ENCODE measurements at places on chromosomes 7 and 10.

DNA sequence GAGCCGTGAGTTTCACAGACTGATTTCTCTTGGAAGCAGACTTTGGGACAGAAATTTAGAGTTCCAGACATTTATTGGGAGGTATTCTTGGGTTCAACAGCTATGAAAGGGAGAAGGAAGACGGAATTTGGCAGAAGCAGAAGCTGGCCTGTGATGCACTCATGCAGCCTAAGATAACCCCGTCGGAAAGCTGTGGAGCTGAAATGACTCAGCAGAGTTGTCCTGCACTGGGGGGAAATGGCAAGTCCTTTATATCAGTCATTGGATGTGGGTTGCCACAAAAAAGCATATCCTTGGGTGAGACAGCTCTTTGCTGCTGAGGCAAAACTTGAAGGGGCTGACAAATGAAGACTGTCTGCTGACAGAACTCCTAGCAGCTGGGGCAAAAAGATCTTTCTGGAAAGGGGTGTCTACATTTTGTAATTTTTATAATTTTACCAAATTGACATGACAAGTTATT lies 11.5 kb upstream of the MICU1 start:
- no peak overlapping the region for H3K27ac ChIP-seq
- H3K4me1 ChIP-seq, result peaks cover 10% of the 10 kb centered on the region
- H3K27me3 ChIP-seq, result peaks cover 3% of the 10 kb centered on the region
- H3K4me3 ChIP-seq, result no peak overlapping the region
- no peaks in the 10 kb centered on the region for H3K36me3 ChIP-seq

GRCh38 chr10:78551184-78552005 lies 517.4 kb upstream of the ZMIZ1 start:
- H3K27me3 ChIP-seq, result peaks cover 8% of the 10 kb centered on the region
- H3K4me3 ChIP-seq, result no peak overlapping the region
- no peaks in the 10 kb centered on the region for H3K36me3 ChIP-seq
- no peak for DNase-seq

GRCh38 chr7:12233175-12233574 lies 22.1 kb downstream of the TMEM106B start:
- no peaks in the 10 kb centered on the region for H3K27me3 ChIP-seq
- H3K36me3 ChIP-seq, result peaks cover 42% of the 10 kb centered on the region
- H3K27ac ChIP-seq, result no peak overlapping the region
- no peak overlapping the region for H3K4me3 ChIP-seq
- no peaks in the 10 kb centered on the region for H3K4me1 ChIP-seq

DNA sequence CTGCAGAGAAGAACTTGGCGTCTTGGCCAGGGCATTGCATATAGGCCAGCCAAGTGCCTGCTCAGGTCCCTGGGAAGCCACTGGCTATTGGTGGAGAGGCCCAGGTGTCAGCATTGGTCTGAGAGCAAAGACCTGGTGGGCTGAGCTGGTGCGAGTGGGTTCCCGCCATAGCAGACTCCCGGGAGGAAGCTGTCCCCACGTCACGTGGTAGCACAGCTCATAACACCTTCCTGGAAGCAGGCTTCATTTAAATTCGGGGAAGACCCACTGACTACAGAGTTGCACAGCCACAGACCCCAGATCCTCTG lies 130.5 kb downstream of the WDR37 start:
- no peaks in the 10 kb centered on the region for H3K36me3 ChIP-seq
- no peak overlapping the region for H3K4me3 ChIP-seq
- no peaks in the 10 kb centered on the region for H3K4me1 ChIP-seq
- H3K27me3 ChIP-seq, result peaks cover 2% of the 10 kb centered on the region

GRCh38 chr7:82617156-82617555 lies 173.6 kb upstream of the CACNA2D1 start:
- no peak overlapping the region for H3K4me3 ChIP-seq
- H3K4me1 ChIP-seq, result no peaks in the 10 kb centered on the region
- no peaks in the 10 kb centered on the region for H3K36me3 ChIP-seq
- H3K27me3 ChIP-seq, result no peaks in the 10 kb centered on the region
- DNase-seq, result no peak

GRCh38 chr7:45869426-45869825 lies 3.5 kb downstream of the CCDC201 start:
- H3K4me3 ChIP-seq, result no peak overlapping the region
- no peak overlapping the region for H3K27ac ChIP-seq
- peaks cover 7% of the 10 kb centered on the region for H3K27me3 ChIP-seq
- DNase-seq, result no peak
- no peaks in the 10 kb centered on the region for H3K4me1 ChIP-seq
- no peaks in the 10 kb centered on the region for H3K36me3 ChIP-seq

DNA sequence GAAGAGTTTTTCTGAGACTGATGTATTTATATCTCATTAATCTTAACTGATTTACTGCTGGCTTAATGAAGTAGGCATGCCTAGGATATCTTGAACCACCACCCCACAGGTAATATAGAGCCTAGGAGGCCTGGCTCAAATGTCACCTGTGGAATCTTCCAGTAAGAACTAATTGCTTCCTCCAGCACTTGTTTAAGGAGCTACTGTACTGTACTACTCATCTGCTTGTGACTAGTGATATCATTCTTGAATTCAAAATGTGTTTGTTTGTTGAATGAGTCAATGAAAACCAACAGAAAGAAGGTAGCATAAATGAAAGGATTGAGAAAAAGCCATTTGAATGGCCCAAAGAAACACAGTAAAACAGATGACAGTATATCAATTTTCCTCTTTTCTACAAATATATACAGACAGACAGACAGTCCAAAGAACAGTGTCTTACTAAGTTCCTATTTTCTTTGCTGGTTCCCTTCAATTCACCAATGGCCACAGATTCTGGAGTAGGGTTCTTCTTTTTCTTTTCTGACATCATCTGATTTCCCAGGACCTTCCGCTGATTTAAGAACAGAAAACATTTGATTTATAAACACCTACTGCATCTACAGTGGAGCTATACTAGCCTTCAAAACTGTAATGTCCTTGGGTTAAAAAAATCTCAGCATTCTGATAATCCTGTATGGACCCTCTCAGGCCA lies 43.7 kb upstream of the SLIT1 start:
- no peak for DNase-seq
- no peak overlapping the region for H3K4me3 ChIP-seq
- peaks cover 52% of the 10 kb centered on the region for H3K36me3 ChIP-seq
- no peaks in the 10 kb centered on the region for H3K27me3 ChIP-seq
- H3K27ac ChIP-seq, result no peak overlapping the region

DNA sequence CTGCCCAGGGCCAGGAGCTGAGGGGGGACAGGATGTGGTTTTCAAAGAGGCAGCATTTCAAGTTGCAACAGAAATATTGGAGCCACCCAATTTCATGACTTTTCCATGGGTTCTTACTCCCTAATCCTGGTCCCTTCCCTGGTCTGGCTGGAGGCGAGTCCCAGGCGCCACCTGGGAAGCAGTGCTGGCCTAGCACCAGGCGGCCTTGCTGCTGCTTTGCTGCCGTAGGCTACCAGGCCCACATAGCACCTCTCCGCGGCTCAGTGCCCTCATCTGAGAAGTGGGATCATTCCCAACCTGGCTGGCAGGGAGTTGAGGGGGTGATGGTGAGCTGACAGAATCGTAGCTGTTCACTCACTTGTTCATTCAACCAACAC lies 33.7 kb downstream of the ZMIZ1 start:
- no peaks in the 10 kb centered on the region for H3K36me3 ChIP-seq
- DNase-seq, result no peak
- H3K27ac ChIP-seq, result no peak overlapping the region
- H3K27me3 ChIP-seq, result no peaks in the 10 kb centered on the region

DNA sequence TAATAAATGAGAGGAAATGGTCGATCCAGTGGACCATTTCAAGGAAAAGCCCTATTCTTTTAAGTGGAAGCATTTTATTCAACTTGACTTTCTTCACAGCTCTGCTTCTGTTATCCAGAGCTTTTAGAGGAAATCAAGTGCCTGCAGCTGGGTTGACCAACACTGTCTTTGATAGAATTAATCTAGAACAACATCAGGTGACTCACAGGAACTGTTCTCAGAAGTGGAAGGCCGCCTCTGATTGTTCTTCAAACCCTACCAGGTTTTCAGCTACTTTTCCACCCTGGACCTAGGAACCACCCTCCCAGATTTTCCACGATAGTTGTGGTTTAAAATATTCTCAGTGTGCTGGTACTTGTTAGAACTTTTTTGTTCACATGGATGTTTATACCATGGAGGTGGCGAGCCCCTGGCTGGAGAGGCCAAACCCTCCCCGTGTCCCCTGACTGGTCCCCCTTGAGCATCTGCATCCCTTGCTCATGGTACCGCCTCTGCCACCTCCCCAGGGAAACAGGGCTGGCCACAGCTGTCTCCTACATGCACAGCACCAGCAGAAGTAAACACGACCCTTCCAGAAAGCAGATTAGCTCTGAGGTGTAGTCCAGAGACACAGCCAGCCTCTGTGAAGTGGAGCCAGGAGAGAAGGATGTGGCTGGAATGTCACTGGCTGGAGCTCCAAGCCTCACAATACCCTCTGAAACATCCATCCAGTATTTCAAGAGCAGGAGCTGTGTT lies 293.3 kb downstream of the USP6NL start:
- no peak for DNase-seq
- peaks cover 93% of the 10 kb centered on the region for H3K36me3 ChIP-seq
- H3K4me3 ChIP-seq, result no peak overlapping the region
- no peaks in the 10 kb centered on the region for H3K27me3 ChIP-seq
- peaks cover 66% of the 10 kb centered on the region for H3K4me1 ChIP-seq

GRCh38 chr10:110444004-110444337 lies 53.7 kb upstream of the DUSP5 start:
- no peak overlapping the region for H3K27ac ChIP-seq
- H3K4me3 ChIP-seq, result no peak overlapping the region
- H3K4me1 ChIP-seq, result peaks cover 12% of the 10 kb centered on the region
- DNase-seq, result no peak
- H3K27me3 ChIP-seq, result peaks cover 2% of the 10 kb centered on the region

GRCh38 chr10:30645340-30645827 lies 15.8 kb upstream of the LYZL2 start:
- H3K27ac ChIP-seq, result no peak overlapping the region
- no peak overlapping the region for H3K4me3 ChIP-seq
- peaks cover 31% of the 10 kb centered on the region for H3K27me3 ChIP-seq
- no peak for DNase-seq

DNA sequence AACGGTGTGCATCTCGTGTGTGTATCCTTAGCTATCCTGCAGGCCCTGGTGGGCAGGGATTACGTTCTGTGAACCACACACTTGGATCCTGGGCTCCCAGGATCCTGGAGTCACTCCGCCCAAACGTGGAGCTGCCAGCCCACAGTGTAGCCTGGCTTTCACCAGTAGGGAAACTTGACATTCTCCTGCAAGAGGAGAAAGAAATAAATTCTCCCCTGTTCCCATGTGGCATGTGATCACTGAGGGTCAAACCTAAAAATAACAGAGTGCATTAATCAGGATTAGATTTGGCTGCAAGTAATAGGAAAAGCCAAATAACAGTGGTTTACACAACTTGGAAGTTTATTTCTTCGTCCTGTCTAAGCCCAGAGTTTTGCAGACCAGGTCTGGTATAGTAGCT lies 32.3 kb downstream of the PALD1 start:
- no peaks in the 10 kb centered on the region for H3K27me3 ChIP-seq
- no peaks in the 10 kb centered on the region for H3K4me1 ChIP-seq
- DNase-seq, result no peak
- H3K36me3 ChIP-seq, result no peaks in the 10 kb centered on the region
- H3K4me3 ChIP-seq, result no peak overlapping the region

DNA sequence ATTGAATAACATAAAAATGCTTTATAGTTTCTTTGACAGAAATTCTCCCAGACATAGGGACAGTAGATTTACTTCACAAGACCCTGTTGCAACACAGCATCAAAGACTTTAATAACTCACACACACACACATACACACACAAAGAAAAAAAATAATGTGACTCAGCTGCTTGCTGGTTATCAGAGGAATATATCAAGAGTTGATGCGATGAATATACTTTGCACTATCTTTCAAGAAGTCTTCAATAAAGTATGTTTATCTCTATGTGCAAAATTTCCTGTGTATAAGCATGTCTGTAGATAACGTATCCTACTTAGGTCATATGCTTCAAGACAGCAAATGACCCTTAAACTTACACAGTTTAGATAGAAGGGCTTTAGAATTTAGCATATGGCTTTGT lies 243.1 kb downstream of the ARL4A start:
- H3K4me1 ChIP-seq, result no peaks in the 10 kb centered on the region
- H3K27me3 ChIP-seq, result peaks cover 7% of the 10 kb centered on the region
- H3K27ac ChIP-seq, result no peak overlapping the region
- no peak for DNase-seq
- no peak overlapping the region for H3K4me3 ChIP-seq
- H3K36me3 ChIP-seq, result no peaks in the 10 kb centered on the region

GRCh38 chr10:59825932-59826331 lies 72.7 kb upstream of the MRLN start:
- DNase-seq, result no peak
- no peaks in the 10 kb centered on the region for H3K27me3 ChIP-seq

GRCh38 chr7:30785786-30786185 lies 14.6 kb downstream of the MINDY4 start:
- DNase-seq, result no peak
- H3K27me3 ChIP-seq, result no peaks in the 10 kb centered on the region
- H3K27ac ChIP-seq, result no peak overlapping the region
- no peak overlapping the region for H3K4me3 ChIP-seq
- H3K36me3 ChIP-seq, result no peaks in the 10 kb centered on the region

DNA sequence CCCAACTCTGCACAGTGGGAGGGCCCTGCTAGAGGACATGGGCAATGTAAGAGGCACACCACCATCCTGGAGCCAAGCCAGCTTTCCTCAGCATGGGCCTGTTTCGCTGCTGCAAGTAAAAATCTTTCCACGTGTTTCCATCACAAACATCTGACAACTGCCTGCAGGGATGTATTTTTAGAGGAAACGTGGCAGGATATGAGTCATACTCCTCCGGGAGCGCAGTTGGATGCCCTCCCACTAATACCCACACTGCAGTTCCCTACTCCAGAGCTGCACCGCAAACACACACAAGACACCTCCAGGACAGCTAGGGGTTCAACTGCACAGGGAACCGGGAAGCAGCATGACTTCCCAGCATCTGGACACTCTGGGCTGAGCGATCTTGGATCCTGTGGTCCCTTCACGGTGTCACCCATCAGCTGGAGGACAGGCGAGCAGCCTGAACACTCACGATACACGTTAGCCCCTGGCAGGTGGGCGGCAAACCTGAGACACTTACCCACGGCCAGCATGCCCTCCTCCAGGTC lies 26.1 kb downstream of the PLAC9 start:
- DNase-seq, result no peak
- no peaks in the 10 kb centered on the region for H3K27me3 ChIP-seq
- no peak overlapping the region for H3K4me3 ChIP-seq
- H3K27ac ChIP-seq, result no peak overlapping the region
- H3K36me3 ChIP-seq, result peaks cover 81% of the 10 kb centered on the region

DNA sequence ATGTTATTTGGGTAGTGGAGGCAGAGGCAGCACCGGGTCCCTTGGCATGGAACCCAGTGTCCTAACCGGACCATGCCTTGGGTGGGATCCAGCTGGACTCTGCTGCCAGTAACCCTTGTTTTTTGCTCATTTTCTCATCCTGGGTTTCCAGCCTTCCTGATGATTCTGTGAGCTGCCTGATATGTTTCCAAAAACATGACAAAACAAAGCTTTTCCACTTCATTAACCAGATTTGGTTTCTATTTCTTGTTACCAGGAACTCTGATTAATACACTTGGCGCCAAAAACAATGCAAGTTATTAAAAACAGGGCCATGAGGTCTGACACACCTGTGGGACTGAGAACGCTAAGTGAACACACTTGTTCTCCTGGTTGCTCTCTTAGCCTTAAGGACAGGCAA lies 32.8 kb upstream of the DLG5 start:
- no peaks in the 10 kb centered on the region for H3K36me3 ChIP-seq
- no peak for DNase-seq
- no peak overlapping the region for H3K27ac ChIP-seq
- H3K4me1 ChIP-seq, result no peaks in the 10 kb centered on the region
- H3K27me3 ChIP-seq, result no peaks in the 10 kb centered on the region
